ENCODE measurements at places on chromosomes 2 and 18. TPM values are rescaled to one million over a fixed set of nuclear protein-coding genes. Genes with fewer than 3 reads are reported as not detected.
A peak's percentile ranks its signal among the peaks of the same experiment; 100 is the strongest.

DNA sequence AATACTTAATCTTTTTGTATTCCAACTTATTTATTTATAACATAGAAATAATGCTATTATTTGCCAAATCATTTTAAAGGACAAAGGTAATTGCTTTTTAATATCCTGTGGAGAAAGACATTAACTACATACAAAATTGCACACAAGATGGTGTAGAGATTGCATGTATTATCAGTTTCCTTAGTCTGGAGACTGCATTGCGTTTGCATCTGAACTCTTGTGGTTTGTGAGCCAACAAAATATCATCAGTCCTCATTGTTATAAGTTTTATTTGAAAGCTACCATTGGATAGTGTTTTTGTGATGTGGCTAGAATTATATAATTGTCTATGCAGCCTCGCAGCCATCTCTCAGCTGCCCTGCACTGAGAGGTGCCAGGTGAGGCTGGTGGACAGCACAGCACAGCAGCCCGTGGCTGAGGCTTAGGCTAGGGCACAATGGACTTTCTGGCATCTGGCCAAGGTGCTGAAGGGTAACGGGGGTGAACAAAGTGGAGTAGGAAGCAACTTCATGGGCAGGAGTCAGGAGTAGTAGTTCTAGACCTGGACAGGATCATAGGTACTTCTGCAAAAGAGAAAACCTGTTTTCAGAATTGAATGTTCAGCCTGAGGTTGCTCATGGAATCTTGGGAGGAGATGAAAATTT lies 15.1 kb downstream of the RASGRP3 start:
- H3K36me3 ChIP-seq, result no peaks in the 10 kb centered on the region
- DNase-seq, result no peak
- no peaks in the 10 kb centered on the region for H3K27me3 ChIP-seq
- no peak overlapping the region for H3K27ac ChIP-seq
- H3K4me3 ChIP-seq, result no peak overlapping the region

GRCh38 chr2:183034806-183035205 lies 3.5 kb downstream of the NCKAP1 start:
- H3K27ac ChIP-seq, result 0 out of 2 replicates have a peak overlapping the region, but pooled peaks have one; percentile 0
- no peaks in the 10 kb centered on the region for H3K27me3 ChIP-seq
- no peak for DNase-seq
- peaks cover 65% of the 10 kb centered on the region for H3K4me1 ChIP-seq
- peak overlapping the region; percentile 91 for H3K4me3 ChIP-seq

- no peaks in the 10 kb centered on the region for H3K36me3 ChIP-seq
- H3K4me1 ChIP-seq, result no peaks in the 10 kb centered on the region
- H3K4me3 ChIP-seq, result no peak overlapping the region
- no peaks in the 10 kb centered on the region for H3K27me3 ChIP-seq
- no peak overlapping the region for H3K27ac ChIP-seq
These were observed 113.3 kb upstream of the EPC2 start for GRCh38 chr2:148531235-148531634.

DNA sequence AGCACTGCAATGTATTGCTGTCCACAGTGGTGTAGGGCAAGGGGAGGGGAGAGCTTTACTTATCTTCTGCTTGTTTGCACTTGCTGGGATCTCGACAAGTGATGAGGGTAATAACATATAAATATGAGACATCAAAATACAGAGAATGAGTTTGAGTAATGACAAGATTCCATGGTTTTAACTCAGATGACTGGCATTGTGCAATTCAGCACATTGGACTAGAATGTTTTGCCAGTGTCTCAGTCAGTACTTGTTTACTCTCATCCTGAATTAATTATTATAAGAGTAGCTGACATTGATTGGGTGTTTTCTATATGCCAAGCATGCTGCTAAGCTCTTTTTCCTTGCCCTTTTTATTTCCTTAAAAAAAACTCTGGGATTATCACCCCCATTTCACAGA lies 306.7 kb upstream of the MMADHC start:
- H3K36me3 ChIP-seq, result no peaks in the 10 kb centered on the region
- no peak overlapping the region for H3K27ac ChIP-seq
- H3K27me3 ChIP-seq, result no peaks in the 10 kb centered on the region
- H3K4me3 ChIP-seq, result no peak overlapping the region
- H3K4me1 ChIP-seq, result no peaks in the 10 kb centered on the region

- H3K36me3 ChIP-seq, result no peaks in the 10 kb centered on the region
- peaks cover 36% of the 10 kb centered on the region for H3K4me1 ChIP-seq
- no peaks in the 10 kb centered on the region for H3K27me3 ChIP-seq
- peak overlapping the region; percentile 95 for H3K4me3 ChIP-seq
- no peak for DNase-seq
- no peak overlapping the region for H3K27ac ChIP-seq
These were observed 1.6 kb upstream of the EPC2 start for GRCh38 chr2:148642891-148643416.

- H3K4me3 ChIP-seq, result no peak overlapping the region
- H3K36me3 ChIP-seq, result no peaks in the 10 kb centered on the region
- no peaks in the 10 kb centered on the region for H3K4me1 ChIP-seq
- no peaks in the 10 kb centered on the region for H3K27me3 ChIP-seq
These were observed 4.0 kb upstream of the ZNF516 start for GRCh38 chr18:76499021-76499420.

DNA sequence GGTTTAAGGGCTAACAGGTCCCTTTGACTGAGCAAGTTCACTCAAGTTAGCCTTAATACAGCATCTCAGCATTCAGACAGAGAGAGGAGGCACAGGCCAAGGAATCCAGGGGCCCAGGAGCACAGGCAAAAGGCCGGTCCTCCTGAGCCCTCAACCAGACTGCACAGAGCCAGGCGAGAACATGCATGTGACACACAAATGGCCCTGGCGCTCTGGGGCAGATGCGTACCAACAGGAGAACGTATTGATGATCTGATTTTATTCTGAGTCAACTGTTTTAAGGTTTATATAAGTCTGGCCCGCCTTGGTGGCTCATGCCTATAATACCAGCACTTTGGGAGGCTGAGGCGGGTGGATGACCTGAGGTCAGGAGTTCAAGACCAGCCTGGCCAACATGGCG lies 34.9 kb downstream of the KCNIP3 start:
- H3K4me3 ChIP-seq, result no peak overlapping the region
- H3K36me3 ChIP-seq, result no peaks in the 10 kb centered on the region
- DNase-seq, result no peak
- H3K27me3 ChIP-seq, result peaks cover 4% of the 10 kb centered on the region
- no peak overlapping the region for H3K27ac ChIP-seq

- no peaks in the 10 kb centered on the region for H3K36me3 ChIP-seq
- no peaks in the 10 kb centered on the region for H3K4me1 ChIP-seq
- H3K27ac ChIP-seq, result no peak overlapping the region
These were observed 603.3 kb upstream of the POU3F3 start for GRCh38 chr2:104250635-104251034.

DNA sequence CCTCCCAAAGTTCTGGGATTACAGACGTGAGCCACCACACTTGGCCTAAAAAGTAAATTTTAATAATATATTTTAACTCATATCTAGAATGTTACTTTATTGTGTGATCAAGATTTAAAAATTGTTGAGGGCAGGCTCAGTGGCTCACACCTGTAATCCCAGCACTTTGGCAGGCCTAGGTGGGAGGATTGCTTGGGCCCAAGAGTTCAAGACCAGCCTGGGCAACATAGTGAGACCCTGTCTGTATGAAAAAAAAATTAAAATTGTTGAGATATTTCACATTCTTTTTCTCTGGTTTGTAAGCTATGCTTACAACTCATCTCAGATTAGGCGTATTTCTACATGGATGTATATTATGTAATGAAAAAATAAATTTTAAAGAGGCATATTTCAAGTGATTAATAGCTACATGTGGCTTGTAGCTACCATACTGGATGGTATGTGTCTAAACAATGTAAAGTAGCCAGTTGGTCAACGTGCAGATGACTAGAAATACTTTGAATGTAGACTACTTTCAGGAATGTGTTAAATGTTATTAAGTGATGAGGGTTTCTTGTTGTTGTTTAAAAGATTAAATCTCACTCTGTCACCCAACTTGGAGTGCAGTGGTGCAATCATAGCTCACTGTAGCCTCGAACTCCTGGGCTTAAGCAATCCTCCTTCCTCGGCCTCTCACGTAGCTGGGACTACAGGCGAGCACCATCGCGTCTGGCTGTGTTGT lies 5.9 kb downstream of the RAB10 start:
- H3K4me1 ChIP-seq, result peaks cover 36% of the 10 kb centered on the region
- no peaks in the 10 kb centered on the region for H3K27me3 ChIP-seq
- H3K36me3 ChIP-seq, result peaks cover 30% of the 10 kb centered on the region

GRCh38 chr2:88227446-88227845 lies 57.3 kb downstream of the THNSL2 start:
- H3K27me3 ChIP-seq, result peaks cover 28% of the 10 kb centered on the region
- H3K36me3 ChIP-seq, result no peaks in the 10 kb centered on the region

DNA sequence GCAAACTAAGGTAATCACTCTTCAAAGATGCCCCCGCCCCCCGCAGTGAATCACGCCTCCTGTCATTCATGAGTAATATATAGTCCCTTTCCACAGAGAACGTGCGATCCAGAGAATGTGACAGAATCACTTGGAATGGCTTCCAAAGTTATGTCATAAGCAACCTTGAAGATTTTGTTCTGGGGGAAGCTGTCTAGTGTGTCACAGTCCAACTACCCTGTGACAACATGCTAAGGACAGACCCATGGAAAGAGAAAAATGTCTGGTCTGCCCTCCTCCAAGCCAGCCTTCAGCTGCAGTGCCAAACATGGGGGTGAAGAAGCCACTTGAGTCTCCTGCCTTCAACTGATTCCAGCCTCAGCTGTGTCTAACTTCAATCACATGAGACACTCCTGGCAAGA lies 259.1 kb downstream of the SS18 start:
- DNase-seq, result no peak
- no peaks in the 10 kb centered on the region for H3K27me3 ChIP-seq
- H3K4me1 ChIP-seq, result no peaks in the 10 kb centered on the region
- H3K4me3 ChIP-seq, result no peak overlapping the region
- H3K36me3 ChIP-seq, result no peaks in the 10 kb centered on the region
- H3K27ac ChIP-seq, result no peak overlapping the region

DNA sequence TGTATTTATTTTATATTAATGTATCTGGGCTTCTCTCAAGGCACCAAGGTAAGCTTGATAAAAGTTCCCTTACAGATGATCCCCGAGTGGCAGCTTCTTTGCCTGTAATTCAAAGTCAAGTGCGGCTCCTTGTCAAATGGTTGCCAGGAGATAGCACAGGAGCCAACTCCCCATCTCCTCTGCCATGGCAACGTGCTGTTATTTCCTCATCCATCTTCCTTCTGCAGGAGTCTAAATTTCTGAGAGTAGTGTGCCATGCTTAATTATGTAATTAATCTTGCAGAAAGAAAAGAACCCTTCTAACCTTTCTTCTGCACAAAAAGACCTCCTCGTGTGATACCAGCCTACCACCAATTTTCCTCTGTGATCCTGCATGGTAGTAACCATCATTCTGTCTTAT lies 46.2 kb upstream of the ACMSD start:
- H3K27me3 ChIP-seq, result no peaks in the 10 kb centered on the region
- no peaks in the 10 kb centered on the region for H3K36me3 ChIP-seq
- no peaks in the 10 kb centered on the region for H3K4me1 ChIP-seq
- H3K27ac ChIP-seq, result no peak overlapping the region

GRCh38 chr2:74849228-74849892 lies 15.4 kb downstream of the HK2 start:
- H3K27ac ChIP-seq, result peak overlapping the region; percentile 83
- H3K27me3 ChIP-seq, result no peaks in the 10 kb centered on the region
- H3K4me3 ChIP-seq, result peak overlapping the region; percentile 19
- peaks cover 86% of the 10 kb centered on the region for H3K4me1 ChIP-seq

DNA sequence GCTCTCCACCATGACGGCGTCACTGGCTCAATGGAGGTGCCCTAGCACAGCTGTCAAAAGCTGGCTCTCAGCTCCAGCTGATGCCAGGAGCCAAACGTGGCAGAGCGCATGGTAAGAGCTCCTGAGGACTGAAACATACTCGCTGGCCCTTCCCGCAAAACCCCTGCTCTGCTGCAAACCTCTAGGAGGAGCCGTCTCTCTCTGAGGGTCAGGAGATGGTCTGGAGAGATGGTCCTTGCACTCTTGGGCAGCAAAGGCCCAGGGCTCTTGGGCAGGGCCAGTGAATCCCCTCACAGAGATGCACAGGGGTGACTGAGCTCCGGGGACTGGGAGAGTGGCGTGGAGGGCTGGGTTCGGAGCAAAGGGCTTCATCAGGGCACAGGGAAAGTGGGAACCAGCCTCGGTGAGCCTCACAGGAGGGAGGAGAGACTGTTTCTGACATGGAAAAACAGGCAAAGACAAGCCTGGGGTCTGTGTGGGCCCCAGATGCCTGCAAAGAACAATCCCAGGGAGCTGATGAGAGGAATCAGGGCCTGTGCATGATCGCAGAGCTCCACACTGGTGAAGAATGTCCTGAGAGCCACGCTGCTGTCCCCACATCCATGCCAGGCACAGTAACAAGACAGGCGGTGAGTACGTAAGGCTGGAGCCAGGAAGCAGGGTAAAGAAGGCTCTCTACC lies 17.2 kb downstream of the SNORC start:
- H3K36me3 ChIP-seq, result no peaks in the 10 kb centered on the region
- H3K27ac ChIP-seq, result no peak overlapping the region
- DNase-seq, result no peak
- no peaks in the 10 kb centered on the region for H3K27me3 ChIP-seq

GRCh38 chr2:12556762-12557161 lies 160.0 kb upstream of the TRIB2 start:
- no peaks in the 10 kb centered on the region for H3K36me3 ChIP-seq
- no peak for DNase-seq
- no peak overlapping the region for H3K27ac ChIP-seq
- no peak overlapping the region for H3K4me3 ChIP-seq
- no peaks in the 10 kb centered on the region for H3K27me3 ChIP-seq
- H3K4me1 ChIP-seq, result peaks cover 19% of the 10 kb centered on the region

DNA sequence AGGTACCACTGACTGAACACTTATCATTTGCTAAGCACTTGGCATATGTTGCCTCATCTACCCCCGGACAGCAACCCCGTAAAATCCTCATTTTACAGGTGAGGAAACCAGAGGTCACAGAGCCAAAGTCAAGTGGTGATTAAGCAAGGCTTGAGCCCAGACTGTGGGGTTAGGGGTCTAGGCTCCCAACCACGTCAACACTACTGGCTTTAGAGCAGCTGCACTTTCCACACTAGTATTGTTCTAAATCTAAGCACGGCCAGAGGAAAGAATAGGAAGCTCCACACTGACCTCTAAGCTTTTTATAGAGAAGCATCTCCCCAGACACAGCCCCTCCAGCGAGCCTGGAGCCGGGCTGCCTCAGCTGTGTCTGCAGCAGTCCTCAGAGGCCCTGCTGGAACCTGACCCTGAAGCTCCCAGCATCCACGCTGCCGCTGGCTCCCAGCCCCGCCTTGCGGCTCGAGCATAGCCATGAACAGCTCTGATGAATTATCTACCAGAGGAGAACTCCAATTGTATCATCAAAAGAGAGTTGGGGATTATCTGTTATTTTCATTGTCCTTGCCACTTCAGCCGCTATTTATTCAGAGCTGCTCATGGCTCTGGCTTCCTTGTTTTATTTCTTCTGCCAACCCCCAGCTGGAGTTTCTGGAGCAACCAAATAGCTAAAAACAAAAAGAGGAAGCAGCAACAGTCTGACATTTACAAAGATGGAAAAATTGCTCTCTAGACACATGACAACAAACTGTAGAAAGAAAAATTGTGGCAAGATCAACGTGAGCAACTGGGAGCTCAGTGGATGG lies 62.2 kb upstream of the RTN4 start:
- H3K36me3 ChIP-seq, result no peaks in the 10 kb centered on the region
- H3K4me3 ChIP-seq, result no peak overlapping the region
- no peaks in the 10 kb centered on the region for H3K27me3 ChIP-seq
- H3K4me1 ChIP-seq, result peaks cover 98% of the 10 kb centered on the region

IL36A gene
- not detected for total RNA-seq

FAHD2A gene
- total RNA-seq, result 23.0 TPM

OSBPL1A gene
- 33.7 TPM for total RNA-seq

GKN1 gene
- not detected for total RNA-seq

PRKCE gene
- 24.0 TPM for total RNA-seq

SDC1 gene
- 128 TPM for total RNA-seq

ST8SIA5 gene
- total RNA-seq, result not detected

ABCB11 gene
- not detected for total RNA-seq

Measured in PC-9 (cell line).